Tibial artery (tissue), 4 donors: ENCODE measurements at places on chromosomes 2 and 18.

DNA sequence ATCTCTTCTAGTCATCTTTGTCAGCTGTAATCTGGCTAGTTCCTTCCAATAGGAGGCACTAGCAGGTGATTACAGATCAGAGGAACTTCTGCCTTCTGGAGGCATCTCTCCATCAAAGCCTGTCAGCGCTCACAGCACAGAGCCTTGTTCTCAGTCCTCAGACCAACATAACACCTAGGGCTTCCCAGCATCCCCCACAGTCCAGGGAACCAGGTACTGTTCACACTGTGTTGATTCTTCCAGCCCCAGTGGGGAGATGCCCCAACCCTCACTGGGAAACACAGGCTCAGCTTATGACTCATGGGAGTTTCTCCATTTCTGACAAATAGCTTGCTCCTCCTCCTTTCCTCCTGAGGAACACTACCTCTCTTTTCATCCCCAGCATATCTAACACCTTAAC, 601.7 kb downstream of the CBLN2 start:
- no peaks in the 10 kb centered on the region for H3K4me1 ChIP-seq
- H3K4me3 ChIP-seq: no peak overlapping the region
- H3K36me3 ChIP-seq: no peaks in the 10 kb centered on the region
- no peaks in the 10 kb centered on the region for H3K27me3 ChIP-seq
- H3K27ac ChIP-seq: no peak overlapping the region

GRCh38 chr2:207876842-207877535, 107.3 kb upstream of the FZD5 start:
- no peaks in the 10 kb centered on the region for H3K36me3 ChIP-seq
- peak overlapping the region; percentile 14 for H3K27ac ChIP-seq
- no peak overlapping the region for H3K4me3 ChIP-seq
- DNase-seq: no peak
- H3K4me1 ChIP-seq: no peaks in the 10 kb centered on the region
- H3K27me3 ChIP-seq: no peaks in the 10 kb centered on the region

GRCh38 chr18:12359515-12359927, 17.5 kb downstream of the AFG3L2 start:
- no peak overlapping the region for H3K27ac ChIP-seq
- H3K36me3 ChIP-seq: peaks cover 92% of the 10 kb centered on the region
- no peak overlapping the region for H3K4me3 ChIP-seq
- H3K4me1 ChIP-seq: no peaks in the 10 kb centered on the region

- no peaks in the 10 kb centered on the region for H3K36me3 ChIP-seq
- peaks cover 2% of the 10 kb centered on the region for H3K27me3 ChIP-seq
- no peak for DNase-seq
- no peak overlapping the region for H3K4me3 ChIP-seq
- no peaks in the 10 kb centered on the region for H3K4me1 ChIP-seq
Observed at GRCh38 chr2:122167515-122167914, 412.1 kb downstream of the TSN start.

- H3K27ac ChIP-seq: no peak overlapping the region
- no peaks in the 10 kb centered on the region for H3K4me1 ChIP-seq
- no peak for DNase-seq
- H3K4me3 ChIP-seq: no peak overlapping the region
- H3K36me3 ChIP-seq: no peaks in the 10 kb centered on the region
Observed at GRCh38 chr2:120450196-120450820, 104.4 kb downstream of the INHBB start.

- no peak overlapping the region for H3K4me3 ChIP-seq
- no peaks in the 10 kb centered on the region for H3K27me3 ChIP-seq
- no peak overlapping the region for H3K27ac ChIP-seq
- H3K36me3 ChIP-seq: no peaks in the 10 kb centered on the region
Observed at GRCh38 chr2:129464036-129464435, 515.4 kb upstream of the RAB6C start.

GRCh38 chr2:190759749-190760213, 110.9 kb downstream of the NAB1 start:
- no peak for DNase-seq
- H3K4me1 ChIP-seq: no peaks in the 10 kb centered on the region
- no peak overlapping the region for H3K4me3 ChIP-seq
- no peaks in the 10 kb centered on the region for H3K27me3 ChIP-seq
- H3K36me3 ChIP-seq: no peaks in the 10 kb centered on the region

- H3K27ac ChIP-seq: peak overlapping the region; percentile 94
- peaks cover 15% of the 10 kb centered on the region for H3K36me3 ChIP-seq
- no peaks in the 10 kb centered on the region for H3K27me3 ChIP-seq
- peak overlapping the region; percentile 84 for H3K4me3 ChIP-seq
- peaks cover 12% of the 10 kb centered on the region for H3K4me1 ChIP-seq
- DNase-seq: no peak
Observed at GRCh38 chr2:135874777-135875365, 1.4 kb downstream of the MCM6 start.

DNA sequence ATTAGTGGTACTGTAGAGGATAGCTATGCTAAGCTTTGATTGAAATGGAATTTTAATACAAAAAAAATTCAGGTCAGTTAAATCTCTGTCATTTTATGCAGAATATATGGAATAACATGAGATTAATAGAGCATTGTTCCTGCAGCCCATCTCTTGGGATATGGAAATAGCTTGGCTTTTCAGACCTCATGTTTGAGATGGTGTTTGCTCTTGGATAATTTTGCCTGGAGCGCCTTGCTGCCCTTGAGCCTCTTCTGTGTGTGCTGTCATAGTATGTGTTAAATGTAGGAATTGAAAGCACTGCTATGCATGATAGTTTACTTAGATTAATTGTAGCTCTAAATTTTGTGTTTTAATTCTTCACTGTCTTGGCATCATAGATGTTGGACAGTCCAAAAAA, 27.7 kb downstream of the GALNT1 start:
- no peak overlapping the region for H3K4me3 ChIP-seq
- H3K36me3 ChIP-seq: no peaks in the 10 kb centered on the region
- H3K27me3 ChIP-seq: no peaks in the 10 kb centered on the region
- H3K27ac ChIP-seq: no peak overlapping the region
- DNase-seq: no peak

DNA sequence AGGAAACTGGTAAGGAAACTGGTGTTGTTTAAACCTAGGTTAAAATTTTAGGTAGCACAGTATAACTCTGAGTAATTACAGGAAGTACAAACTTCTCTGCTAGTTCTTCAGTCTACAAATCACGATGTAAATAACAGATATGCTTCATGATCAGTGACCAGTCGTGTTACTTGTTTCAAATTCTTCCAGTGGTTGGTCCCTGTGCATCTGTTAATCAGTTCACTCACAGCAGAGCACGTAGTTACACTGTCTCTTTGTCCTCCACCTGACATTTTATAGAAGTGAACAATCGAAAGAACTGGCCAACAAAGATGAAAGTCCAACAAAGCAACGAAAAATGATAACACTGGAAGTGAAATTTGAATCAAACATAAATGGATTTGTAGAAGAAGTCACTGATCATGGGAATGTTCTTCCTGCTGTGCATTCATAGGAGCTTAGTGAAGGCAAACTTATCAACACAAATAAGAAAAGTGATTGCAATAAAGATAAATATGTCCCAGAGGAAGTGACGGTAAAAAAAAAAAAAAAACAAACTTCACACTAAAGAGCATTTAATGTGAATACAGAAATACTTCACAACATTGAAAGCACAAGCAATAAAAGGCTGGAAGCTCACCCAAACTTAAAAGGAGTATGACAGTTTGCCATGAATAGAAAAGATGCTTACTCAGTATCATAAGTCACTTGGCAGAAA, 7.0 kb downstream of the EIF2AK2 start:
- H3K36me3 ChIP-seq: peaks cover 26% of the 10 kb centered on the region
- no peak for DNase-seq
- H3K4me3 ChIP-seq: no peak overlapping the region
- H3K27me3 ChIP-seq: no peaks in the 10 kb centered on the region
- H3K27ac ChIP-seq: no peak overlapping the region
